ENCODE measurements at places on chromosomes 7 and 10.

DNA sequence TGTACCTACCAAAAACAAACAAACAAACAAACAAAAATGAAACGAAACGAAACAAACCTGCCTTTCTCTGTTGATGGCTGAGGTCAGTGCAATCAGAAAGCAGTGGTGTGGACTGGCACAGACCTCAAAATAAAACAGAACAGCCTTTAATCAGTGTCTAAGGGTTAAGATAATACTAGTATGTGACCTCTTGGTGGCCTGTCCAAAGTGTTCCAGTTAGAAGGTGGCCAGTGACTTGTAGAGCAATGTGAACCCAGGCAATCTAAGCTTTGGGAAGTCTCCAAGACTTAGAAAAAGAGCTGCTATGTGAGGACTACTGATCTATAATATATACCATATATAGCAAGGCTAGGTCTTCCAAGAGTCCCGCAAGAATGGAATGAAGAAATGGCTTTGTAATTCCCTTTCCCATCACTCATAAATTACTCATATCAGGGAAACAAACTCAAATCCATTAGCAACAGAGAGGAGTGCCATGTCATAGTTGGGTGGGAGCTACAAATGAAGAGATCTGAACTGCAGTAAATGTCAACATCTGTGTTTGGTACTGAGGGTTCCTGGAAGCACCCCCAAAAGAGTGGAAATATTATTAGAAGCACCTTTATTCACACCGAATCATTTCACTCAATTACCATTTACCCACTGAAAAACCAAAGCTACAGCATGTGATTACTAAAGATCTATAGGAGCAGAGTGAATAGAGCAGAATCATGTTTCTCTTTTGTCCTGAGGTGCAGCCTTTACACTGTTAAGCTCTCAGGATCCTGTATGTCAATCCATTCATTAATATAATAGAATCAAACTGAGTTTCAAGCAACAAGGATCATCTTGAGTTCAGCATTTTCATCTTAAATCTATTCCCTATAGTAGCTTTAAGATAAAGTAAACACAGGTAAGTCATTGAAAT, 28.0 kb downstream of the ABLIM1 start:
- DNase-seq: no peak

DNA sequence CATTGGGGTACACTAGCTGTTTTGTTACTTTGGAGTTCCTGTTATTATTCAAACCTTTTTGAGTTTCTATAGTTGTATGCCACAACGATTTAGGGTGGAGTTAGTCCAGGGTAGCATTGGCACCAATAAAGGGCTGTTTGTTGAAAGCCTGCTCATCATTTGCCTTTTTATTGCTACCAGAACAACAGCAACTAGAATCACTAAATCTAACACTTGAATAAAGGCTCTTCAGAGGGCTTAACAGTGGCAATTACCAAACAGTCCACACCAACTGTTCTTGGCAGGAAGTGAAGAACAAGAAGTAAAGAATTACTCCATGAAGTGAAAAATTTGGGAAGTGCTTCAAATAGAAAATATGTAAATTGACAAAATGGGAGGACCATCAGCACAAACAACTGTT, 621.4 kb downstream of the PHTF2 start:
- no peak for DNase-seq

GRCh38 chr10:27724287-27724686, 21.3 kb downstream of the MKX start:
- DNase-seq: no peak

GRCh38 chr10:132668048-132668394, 117.9 kb downstream of the NKX6-2 start:
- DNase-seq: no peak

GRCh38 chr10:126336801-126337200, 51.5 kb downstream of the ADAM12 start:
- peak; percentile 19 for DNase-seq

DNA sequence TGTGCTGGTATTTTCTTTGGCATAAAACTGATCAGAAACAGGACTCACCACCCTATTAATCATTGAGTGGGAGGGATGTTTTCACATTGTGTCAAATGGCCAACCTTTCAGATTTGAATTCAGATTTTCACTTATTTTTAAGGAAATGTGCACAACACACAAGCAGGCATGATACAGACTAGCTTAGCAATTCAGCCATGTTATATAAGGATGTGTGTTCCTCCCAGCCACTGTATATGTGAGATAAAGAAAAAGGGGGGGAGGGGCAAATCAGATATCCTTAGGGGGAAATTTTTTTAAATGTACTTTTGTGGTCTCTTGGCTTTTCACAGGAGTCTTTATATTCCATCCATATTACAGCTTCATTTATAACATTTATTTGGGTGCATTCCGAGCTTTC, 3.1 kb downstream of the GAD2 start:
- no peak for DNase-seq

DNA sequence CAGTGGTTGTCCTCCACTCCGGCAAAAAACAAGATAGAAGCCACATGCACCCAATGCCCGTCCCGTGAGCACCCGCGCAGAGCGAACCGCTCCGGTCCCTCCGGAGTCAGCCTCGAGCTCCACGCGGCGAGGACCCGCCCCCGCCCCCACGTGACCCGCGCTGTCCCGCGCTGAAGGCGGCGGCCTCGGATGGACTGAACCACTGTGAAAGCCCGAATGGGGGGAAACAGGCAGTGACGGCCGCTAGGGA, 766 bp upstream of the EIF3B start:
- DNase-seq: peak; percentile 60

DNA sequence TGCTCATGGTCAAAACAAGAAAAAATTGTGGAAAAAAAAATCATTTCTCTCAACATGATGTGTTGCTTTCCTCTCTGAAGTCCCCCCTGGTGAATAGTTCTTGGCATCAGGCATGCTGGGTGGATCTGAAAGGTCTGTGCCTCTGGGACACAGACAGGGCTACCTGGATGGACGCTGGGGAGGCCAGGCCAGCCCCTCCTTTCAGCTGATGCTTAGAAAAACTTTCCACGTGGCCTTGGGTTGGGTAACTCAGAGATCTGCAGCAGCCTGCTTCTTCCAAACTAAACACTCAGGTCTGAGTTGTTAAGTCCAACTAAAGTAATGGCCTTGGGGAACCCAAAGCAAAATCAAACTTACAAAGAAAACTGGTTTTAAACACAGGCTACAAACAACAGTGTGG, 113.0 kb downstream of the CCDC3 start:
- no peak for DNase-seq

- no peak for DNase-seq
Observed at GRCh38 chr10:35346248-35346647, 9.9 kb downstream of the CCNY start.

- DNase-seq: no peak
Observed at GRCh38 chr10:24239289-24240040, 30.5 kb downstream of the KIAA1217 start.

DNA sequence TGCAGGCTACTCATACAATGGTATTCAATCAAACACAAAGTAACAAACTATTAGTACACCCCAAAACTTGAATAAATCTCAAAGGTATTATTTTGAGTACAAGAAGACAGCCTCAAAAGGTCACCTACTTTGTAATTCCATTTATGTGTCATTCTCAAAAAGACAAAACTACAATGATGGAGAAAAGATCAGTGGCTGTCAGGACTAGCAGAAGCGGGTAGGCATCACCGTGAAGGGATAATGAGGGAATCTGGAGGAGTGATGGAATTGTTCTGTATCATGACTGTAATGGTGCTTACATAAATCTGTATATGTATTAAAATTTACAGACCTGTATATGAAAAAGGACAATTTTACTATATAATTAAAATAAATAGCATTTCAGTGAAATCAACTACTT, 37.0 kb downstream of the COG5 start:
- no peak for DNase-seq

GRCh38 chr7:114356133-114356532, 58.5 kb upstream of the FOXP2 start:
- DNase-seq: no peak

DNA sequence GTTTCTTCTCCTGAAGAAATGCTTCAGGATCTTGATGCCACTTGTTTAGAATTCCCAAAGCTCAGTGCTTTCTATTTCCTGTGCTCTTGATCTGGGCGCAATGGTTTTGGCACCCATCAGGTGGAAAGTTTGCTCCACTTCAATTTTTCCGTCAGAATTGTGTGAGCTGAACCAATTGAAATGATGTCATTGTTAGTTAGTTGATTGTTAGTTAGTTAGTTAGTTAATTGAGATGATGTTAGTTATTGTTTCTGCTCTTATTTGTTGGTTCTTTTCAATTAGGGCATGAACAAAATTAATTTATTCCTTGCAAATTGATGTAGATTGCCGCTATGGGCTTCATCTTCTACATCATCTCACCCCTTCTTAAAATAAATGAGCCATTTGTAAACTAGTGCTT, 252.6 kb downstream of the BAMBI start:
- no peak for DNase-seq

GRCh38 chr10:31584098-31584631, 265.1 kb downstream of the ZEB1 start:
- DNase-seq: no peak

- DNase-seq: no peak
Observed at GRCh38 chr7:152876749-152877148, 117.2 kb downstream of the ACTR3B start.

- no peak for DNase-seq
Observed at GRCh38 chr7:92909686-92910475, 73.5 kb upstream of the CDK6 start.

DNA sequence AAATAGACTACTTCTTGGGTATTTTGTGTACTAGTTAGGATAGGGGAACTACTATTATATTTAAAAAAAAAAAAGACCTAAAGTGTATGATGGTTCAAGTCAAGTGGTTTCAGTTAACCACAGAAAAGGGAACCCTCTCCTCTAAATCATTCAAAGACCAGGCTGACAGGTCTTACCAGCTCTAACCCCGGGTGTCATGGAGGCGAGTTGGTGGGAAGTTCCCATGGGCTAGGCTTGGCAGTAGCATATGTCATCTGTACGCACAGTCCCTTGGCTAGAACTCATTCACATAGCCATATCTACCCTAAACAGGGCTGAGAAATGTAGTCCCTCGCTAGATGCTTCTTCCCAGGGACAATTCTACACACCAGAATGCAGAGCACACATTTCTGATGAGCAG, 37.7 kb upstream of the KCNMA1 start:
- no peak for DNase-seq

- DNase-seq: no peak
Observed at GRCh38 chr7:30899630-30900029, 12.0 kb upstream of the AQP1 start.

DNA sequence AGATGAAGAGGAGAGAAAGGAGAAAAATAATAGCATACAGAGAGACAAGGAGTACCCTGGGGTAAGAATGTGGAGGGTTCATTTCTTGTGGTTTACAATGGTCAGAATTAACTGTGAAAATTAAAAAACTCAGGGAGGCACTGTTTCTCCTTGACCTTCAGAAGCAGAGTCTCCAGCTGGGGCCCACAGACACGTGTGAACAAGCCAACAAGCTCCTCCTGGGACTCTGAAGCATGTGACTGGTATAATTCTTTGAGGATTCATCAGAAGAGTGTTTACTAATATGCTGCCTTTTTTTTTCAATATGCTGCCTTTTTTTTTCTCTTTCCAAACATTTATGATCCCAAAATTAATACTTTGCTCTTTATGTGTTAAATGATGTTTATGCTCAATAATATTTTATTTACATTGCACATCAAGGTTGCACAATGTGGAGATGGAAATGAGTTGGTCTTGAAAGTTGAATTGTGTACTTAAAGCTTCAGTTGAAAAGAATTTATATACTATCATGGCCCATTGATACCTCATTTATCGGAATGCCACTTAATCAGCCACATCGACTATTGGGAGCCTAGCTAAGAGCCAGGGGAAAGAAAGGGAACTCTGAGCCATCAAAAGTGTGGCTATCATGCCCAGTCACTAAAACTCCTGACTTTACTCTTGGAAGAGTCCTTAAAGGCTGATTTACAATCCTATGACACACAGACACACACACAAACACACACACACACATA, 134.7 kb upstream of the RHOBTB1 start:
- DNase-seq: peak; percentile 10

GRCh38 chr10:69957886-69958555, 94.6 kb upstream of the MACROH2A2 start:
- peak; percentile 11 for DNase-seq

GRCh38 chr7:155769701-155770100, 42.6 kb downstream of the SHH start:
- no peak for DNase-seq

DNA sequence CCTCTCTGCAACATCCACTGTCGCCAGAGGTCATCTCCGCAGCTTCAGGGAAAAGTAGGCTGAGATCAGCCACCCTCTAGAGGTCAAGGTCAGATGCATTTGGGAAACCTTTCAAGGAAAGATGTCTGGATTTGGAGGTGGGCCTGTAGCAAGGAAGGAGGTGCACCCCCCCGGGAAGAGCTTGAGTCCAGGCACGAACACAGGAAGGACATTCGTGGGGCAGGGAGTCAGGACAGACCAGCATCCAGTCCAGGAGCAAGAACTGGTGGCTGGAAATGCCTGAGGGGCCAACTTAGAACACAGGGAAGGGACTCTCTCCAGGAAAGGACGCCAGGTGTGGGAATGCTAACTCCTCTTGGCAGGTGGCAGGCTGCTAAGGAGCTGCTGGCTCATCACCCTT, 614.1 kb upstream of the MGMT start:
- DNase-seq: no peak

DNA sequence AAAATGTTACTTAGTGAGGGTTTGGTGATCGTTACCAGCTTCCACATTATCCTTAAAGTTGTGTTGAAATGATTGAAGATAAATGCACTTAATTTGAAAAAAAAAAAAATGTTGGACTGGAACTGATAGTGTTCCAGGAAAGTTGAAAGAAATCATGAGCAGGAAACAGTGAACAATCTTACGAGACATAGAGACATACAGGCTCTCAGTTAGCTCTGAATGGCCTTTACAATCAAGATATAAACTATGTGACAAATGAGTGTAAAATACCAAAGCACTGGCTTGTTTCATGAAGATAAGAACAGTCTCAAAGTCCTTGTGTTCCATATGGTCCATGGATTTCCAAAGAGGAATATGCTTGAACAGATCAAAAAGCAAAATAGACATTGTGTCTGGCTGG, 430.1 kb upstream of the ETV1 start:
- no peak for DNase-seq

- DNase-seq: no peak
Observed at GRCh38 chr7:199483-200249, 7.3 kb downstream of the FAM20C start.

DNA sequence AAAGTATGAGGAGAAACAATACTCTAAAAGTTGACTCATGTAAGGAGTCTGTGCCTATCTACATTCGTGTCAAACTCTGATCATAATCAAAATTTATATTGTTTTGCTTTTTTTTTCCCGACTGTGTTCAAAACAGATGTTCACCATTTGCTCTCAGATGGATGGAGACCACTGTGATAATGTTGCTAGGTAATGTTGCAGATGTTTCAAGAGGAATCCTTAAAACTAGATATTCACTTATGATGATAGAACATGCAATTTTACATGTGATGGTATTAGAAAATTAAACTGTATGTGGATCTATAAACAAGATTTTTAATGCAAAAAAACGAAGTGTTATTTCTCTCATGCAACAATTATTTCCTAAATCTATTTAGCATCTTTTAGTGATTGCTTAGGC, 1080.1 kb downstream of the REEP3 start:
- no peak for DNase-seq
